ENCODE measurements at places on chromosomes 1 and 21. TPM values are rescaled to one million over a fixed set of nuclear protein-coding genes. Genes with fewer than 3 reads are reported as not detected.

The SMIM1 gene
- not detected for total RNA-seq

The NHLH1 gene
- 0.44 TPM for total RNA-seq

The WDR64 gene
- 0.12 TPM for total RNA-seq

The KRTAP11-1 gene
- not detected for total RNA-seq

The FAM163A gene
- total RNA-seq: not detected

The TNFRSF4 gene
- total RNA-seq: 72.4 TPM

The OR2G6 gene
- total RNA-seq: not detected

The TNFRSF8 gene
- 3.8 TPM for total RNA-seq

The SLC45A3 gene
- not detected for total RNA-seq

The ROR1 gene
- not detected for total RNA-seq

The MAP3K21 gene
- total RNA-seq: 1.9 TPM

The ACKR1 gene
- total RNA-seq: not detected

The SPRR2G gene
- not detected for total RNA-seq

The SRM gene
- 136 TPM for total RNA-seq

The FCRL6 gene
- 0.23 TPM for total RNA-seq

The CACNA1S gene
- not detected for total RNA-seq

The NAV1 gene
- 1.4 TPM for total RNA-seq

The BNIPL gene
- 1.0 TPM for total RNA-seq

The PLA2G2D gene
- not detected for total RNA-seq

The CEP85 gene
- 56.3 TPM for total RNA-seq

The FCRL4 gene
- total RNA-seq: not detected

The TMEM240 gene
- total RNA-seq: 0.38 TPM

The KCNT2 gene
- not detected for total RNA-seq

The PPP1R12B gene
- total RNA-seq: 34.2 TPM

The RXRG gene
- not detected for total RNA-seq

The HAPLN2 gene
- not detected for total RNA-seq

The SELE gene
- total RNA-seq: not detected

The DNAJB4 gene
- 11.5 TPM for total RNA-seq

The HSPB7 gene
- not detected for total RNA-seq

The EDARADD gene
- 3.7 TPM for total RNA-seq

The YIPF1 gene
- 17.2 TPM for total RNA-seq

The TOE1 gene
- 21.4 TPM for total RNA-seq

The C1orf87 gene
- total RNA-seq: not detected

The SLAMF9 gene
- total RNA-seq: not detected

The TMOD4 gene
- total RNA-seq: 2.9 TPM

The MTARC2 gene
- total RNA-seq: not detected

The DIRAS3 gene
- total RNA-seq: 0.26 TPM

The CA6 gene
- 4.8 TPM for total RNA-seq

The PPP1R8 gene
- 57.4 TPM for total RNA-seq

Measured in activated CD8-positive, alpha-beta memory T cell treated with anti-CD3 and anti-CD28 coated beads, Interleukin-2, amount 10 ng/mL, durations not matched to agents 7 days and 5 days (primary cell).